Liver (tissue), 10 donors: ENCODE measurements at places on chromosomes 1 and 21. TPM values are rescaled to one million over a fixed set of nuclear protein-coding genes. Genes with fewer than 3 reads are reported as not detected.

The CSMD2 gene
- total RNA-seq, result 0.09 TPM

The ATP1A2 gene
- total RNA-seq, result 1.5 TPM

The AMY1B gene
- not detected for total RNA-seq

The ZBTB37 gene
- total RNA-seq, result 6.1 TPM

The RHBDL2 gene
- 0.14 TPM for total RNA-seq

The FCRL2 gene
- 0.08 TPM for total RNA-seq

The VWA1 gene
- total RNA-seq, result 22.8 TPM

The OR2T35 gene
- total RNA-seq, result not detected
